Activated naive CD4-positive, alpha-beta T cell treated with anti-CD3 and anti-CD28 coated beads, Interleukin-2, amount 50 U/mL, for 72 hours (primary cell): ENCODE measurements at places on chromosomes 13 and 19.
A peak's percentile ranks its signal among the peaks of the same experiment; 100 is the strongest.

DNA sequence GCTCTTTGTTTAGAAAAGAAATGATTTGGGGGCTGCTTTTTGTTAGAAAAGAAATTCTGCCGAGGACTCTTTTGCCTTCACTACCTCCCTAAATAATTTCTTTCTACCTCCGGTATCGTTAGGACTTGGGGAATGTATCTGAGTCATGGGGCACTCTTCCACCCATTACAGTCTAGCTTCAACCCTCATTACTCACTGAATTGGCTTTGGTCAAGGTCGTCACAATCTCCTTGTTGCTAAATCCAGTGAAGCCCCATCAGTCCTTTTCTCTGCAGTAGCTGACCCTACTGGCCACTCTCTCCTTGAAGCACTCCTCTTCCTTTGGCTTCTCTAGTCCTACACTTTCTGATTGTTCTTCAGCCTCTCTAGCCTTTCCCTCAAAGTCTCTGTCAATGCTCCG, 34.0 kb downstream of the WDR87 start:
- no peak for DNase-seq

DNA sequence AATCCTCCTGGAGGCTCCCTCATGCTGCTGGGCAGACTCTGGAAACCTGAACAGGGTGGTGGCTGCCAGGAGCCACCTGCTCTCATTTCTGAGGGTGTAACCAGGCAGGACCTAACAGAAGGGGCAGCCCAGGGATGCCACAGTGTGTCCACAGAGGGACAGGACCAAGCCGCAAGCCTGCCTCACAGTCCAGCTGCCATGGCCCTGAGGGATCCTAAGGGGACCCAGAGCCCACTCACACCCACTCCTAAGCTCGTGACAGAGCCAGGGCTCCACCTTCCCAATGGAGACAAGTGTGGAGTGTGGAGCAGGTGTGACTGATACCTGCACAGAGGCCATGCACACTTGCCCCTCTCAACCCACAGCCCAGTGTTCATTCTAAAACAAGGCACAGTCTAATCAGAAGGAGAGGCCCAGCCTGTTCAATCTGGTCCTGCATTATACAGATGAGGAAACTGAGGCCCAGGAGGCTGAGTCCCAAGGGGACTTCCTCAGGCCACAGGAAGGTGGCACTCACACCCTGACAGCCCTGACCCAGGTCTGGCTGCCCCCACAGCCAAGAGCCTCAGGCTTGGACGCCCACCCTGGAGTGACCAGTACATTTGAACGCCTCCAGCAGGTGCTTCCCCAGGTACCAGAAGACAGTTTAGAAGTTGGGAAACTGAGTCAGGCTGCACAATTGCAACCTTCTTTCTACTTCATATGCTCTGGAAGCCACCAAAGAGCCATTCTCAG, 220.1 kb downstream of the TUBA3C start:
- no peak for DNase-seq

DNA sequence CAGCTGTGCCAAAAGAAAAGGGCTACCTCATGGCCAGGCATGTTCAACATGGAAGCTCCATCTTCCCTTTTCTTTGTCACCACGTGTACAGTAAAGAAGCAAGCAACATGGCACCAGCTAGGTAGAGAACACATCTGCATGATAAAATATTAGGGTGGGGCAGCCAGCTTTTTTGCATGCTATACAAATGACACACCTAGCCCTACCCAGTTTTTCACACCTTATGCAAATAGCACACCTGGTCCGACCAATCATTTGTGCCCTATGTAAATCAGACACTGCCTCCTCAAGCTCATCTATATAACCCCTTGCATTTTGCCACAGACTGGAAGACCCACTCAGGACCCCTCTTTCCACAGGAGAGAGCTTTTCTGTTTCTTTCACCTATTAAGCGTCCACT, 85.5 kb downstream of the STOML3 start:
- no peak for DNase-seq

GRCh38 chr13:82829040-82829439, 1053.2 kb downstream of the SLITRK1 start:
- DNase-seq = no peak

GRCh38 chr13:25575562-25575961, 203.8 kb downstream of the ATP8A2 start:
- DNase-seq = no peak

- DNase-seq = peak; percentile 31
Measured at GRCh38 chr19:49793561-49793840, 19.6 kb downstream of the FUZ start.

DNA sequence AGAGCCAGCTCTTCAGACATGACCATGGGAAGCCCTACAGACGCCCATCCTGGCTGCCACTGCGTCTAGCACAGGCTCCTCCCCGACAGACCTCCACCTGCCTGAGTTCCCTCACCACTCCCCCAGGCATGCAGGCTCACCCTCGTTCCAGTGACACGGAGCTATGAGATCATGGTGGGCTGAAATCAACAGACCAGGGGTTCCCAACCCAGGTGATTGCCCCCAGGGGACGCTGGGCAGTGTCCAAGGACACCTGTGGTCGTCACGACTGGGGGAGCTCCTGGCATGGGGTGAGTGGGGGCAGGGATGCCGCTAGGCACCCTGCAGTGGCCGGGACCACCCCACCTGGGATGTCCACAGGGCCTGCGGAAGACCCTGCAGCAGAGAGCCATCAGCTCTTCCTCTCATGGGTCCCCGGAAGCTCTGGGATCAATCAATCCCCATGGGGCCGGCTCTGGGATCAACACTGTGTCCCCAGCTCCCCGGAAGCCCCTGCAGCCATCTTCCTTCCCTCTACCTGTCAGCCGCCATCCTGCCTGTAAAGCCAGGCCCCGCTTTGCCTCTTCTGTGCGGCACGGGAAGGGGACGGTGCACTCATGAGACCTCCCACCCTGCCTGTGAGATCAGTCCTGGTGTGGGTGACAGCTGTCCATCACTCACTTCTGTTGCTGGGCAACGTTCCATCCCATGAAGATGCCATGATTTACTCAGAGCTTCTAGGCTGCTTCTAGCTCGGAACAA, 12.8 kb upstream of the MADCAM1 start:
- no peak for DNase-seq

- DNase-seq = peak; percentile 85
Measured at GRCh38 chr19:18588611-18589379, at the start of gene REX1BD. TSS of gene REX1BD (plus strand) at chr19:18588798. CDS start at chr19:18588802, 4 bp downstream.

DNA sequence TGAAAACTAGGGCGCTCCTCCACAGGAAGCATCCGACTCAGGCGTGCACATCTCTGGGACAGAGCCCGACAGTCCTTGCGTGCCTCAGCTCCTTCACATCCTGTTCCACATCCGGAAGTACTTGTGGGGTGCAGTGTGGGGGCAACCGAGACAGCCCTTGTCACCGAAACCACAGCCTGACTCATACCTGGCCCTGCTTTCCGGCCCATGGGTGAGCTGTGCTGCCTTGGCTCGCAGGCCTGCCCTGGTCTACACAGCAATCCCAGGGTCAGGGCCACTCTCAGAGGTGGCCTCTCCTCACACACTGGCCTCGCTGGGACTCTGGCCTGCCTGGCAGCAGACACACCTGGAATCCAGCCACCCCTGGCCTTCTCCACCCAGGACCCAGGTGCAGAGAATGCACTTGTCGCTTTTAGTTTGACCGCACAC, 100.4 kb downstream of the STK24 start:
- DNase-seq = peak; percentile 77
